Activated CD8-positive, alpha-beta memory T cell treated with anti-CD3 and anti-CD28 coated beads, Interleukin-2, amount 50 U/mL, for 4 hours (primary cell): ENCODE measurements at places on chromosomes 4 and X.

GRCh38 chr4:47837094-47837907, 566 bp downstream of the CORIN start:
- DNase-seq: peak; percentile 36

GRCh38 chr4:25814301-25815136, 48.3 kb downstream of the SEL1L3 start:
- no peak for DNase-seq

- DNase-seq: no peak
Measured at GRCh38 chr4:38671592-38671940, 7.6 kb downstream of the KLF3 start.

DNA sequence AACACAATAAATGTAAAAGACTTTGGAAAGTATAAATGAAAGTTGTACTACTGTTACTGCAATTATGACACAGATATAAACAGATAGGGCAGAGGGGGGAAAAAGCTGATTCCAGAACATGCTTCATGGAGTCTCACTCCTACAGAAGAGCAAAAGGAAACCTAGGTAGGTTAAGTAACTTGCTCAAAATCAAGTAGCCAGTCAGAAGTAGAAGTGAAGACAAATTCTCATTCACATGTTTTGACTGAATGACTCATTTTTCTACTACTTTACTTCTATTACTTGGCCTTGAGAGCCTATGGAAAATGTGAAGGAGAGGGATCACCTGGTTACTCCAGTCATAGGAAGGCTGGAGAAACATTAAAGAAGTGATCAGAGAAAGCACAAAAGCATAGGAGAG, 23.6 kb upstream of the RASGEF1B start:
- DNase-seq: no peak

DNA sequence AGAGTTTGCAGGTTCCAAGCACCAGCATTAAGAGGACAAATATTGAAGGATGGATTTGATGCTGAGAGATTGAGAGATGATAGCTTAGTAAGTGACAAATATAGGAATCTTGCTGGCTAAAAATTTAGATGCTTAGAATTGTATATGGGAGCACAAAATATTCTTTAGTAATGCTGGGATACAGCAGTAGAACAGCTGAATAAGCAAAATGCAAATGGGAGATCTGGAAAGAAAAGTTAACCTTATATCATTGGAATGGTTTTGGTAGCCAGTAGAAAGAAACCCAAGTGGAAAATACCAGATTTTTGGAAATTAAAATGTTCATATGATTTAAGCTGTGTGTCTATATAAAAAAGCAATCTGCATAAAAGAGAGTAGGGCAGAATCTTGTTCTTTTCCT, 308.6 kb upstream of the CPEB2 start:
- DNase-seq: no peak

DNA sequence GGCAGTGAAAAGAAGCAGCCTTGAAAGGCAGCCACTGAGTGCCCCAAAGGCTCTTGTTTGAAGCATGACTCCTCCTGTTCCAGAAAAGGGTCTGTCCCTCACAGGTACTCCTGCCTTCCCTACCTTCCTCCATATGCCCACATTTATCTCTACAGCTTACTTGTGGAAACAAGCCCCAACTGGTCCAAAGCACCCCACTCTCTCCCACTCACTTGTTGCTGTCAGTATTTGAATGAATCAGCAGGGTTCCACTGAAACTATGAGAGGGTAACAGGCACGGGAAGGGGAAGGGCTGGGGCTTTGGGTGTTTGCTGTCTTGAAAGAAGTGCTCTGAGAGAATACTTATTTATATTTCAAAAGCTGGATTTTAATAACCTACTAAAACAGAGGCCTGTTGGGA, 34.9 kb downstream of the GPR143 start:
- DNase-seq: no peak

DNA sequence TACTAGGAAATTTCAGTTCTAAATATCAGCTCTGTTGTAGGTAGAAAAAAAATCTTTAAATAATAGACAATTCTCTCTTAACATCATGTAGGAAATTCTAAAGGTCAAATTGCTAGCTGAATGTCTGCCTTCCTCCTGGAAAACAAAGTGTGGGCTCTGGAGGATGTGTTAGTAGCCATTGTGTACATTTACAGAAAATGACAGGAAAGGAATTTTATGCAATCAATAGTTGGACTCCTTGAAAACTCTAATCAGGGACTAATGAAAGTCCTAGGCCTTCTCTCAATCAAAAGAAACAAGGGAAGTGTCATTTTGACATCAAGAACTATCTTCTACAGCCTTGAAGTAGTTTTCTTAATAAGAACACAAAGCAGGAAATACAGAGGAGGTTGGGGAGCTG, 174.6 kb downstream of the ANKRD50 start:
- no peak for DNase-seq

- no peak for DNase-seq
Measured at GRCh38 chrX:8971116-8971515, 62.8 kb downstream of the FAM9B start.

- no peak for DNase-seq
Measured at GRCh38 chr4:76105652-76106051, 31.1 kb downstream of the ART3 start.

- no peak for DNase-seq
Measured at GRCh38 chrX:78950009-78950835, 5.0 kb downstream of the P2RY10 start.

GRCh38 chrX:114152130-114152529, 431.8 kb upstream of the HTR2C start:
- no peak for DNase-seq

DNA sequence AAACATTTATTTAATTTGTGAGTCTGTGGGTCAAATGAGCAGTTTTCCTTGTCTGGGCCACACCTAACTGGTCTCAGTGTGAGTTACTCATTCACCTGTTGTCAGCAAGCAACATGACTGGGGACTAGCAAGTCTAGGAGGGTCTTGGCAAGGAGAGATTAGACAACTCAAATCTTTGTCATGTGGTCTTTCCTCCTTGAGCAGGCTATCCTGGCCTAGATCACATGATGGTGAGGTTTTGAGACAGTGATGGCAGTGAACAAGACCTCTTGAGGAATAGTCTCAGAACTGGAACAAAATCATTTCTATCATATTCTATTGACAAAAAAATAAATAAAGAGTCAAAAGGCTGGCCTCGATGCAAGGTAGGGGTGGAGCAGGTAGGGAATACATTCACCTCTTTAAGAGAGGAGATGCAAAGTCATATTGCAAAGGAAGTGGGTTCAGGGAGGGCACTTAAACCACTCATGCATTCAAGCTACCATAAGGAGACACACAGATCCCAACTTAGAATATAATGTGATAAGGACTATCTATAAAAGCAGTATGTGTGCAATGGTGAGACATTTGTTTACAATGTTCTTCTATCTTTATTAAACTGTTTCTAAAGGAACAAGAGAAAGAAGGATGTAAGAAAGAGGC, 135.7 kb downstream of the ZNF330 start:
- no peak for DNase-seq

- no peak for DNase-seq
Measured at GRCh38 chr4:175833574-175834311, 21.7 kb upstream of the GPM6A start.

DNA sequence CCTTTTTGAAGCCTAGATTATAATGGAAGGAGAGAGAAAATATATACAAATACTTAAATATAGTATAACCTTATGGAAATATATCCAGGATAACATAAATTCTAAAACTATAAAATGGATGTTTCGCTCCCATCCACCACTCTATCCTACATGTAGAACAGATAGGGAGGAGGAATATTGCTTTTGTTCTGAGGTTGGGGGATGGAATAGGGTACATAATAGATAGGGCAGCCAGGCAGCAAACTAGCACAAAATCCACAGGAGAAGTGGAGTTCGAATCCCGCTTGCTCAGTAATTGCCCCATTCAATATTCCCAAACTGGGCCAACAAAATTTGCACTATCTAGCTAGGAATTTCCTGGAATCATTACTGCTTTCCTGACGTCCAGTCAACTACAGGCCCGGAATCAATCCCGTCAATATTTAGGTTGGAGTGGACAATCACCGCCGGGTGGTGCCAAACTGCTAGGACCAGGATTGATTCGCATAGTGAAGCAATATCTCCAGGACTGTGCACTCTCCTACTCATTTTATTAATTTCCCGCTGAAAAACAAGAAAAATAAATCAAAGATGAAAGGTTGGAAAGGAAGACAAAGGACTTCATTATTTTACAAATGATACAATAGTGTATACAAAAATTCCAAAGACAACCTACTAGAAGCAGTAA, 40.4 kb upstream of the PAPSS1 start:
- DNase-seq: no peak

DNA sequence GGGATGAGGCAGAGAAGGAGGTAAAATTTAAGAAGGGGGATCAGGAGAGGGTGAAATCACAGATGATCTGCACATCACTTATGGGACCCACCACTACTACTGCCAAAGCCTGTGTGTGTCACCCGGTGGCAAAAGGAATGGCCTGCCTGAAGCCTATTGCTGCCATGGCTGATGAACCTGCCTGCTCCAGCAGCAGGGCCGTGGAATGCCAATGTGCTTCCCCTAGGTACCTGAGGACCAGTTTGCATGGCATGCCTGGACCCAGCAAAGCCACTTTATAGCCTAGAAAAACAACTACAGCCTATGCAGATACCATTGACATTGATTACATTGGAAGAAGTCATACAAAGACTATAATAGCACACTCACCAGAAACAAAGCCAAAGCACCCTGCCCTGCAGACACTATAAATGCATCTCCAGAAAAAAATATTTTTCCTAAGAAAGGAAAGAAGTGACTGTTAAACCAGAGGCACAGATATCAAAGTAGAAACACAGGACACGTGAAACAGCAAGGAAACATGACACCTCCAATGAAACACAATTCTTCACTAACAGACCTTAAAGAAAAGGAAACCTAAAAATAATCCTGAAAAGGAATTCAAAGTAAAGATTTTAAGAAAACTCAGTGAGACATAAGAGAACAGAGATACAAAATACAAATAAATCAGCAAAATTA, 680.7 kb upstream of the GRID2 start:
- no peak for DNase-seq

GRCh38 chr4:96744676-96745075, 904.8 kb downstream of the PDHA2 start:
- DNase-seq: no peak

DNA sequence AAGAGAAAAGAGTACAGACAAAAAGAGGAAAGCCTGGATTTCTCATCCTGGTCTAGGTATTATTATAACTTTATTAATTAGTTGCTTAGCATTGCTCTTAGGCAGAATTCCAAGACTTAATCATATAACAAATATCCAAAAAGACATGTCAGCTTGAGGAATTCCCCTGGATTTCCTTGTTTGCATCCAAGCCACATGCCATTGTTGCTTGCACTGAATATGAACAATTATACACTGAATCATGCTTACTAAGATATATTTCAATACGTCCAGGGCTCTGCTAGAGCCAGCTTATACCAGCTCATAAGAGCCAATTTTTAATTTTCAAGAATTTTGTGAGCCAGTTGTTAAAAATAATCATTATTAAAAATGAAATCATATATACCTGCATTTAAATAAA, 5.5 kb upstream of the TLR10 start:
- no peak for DNase-seq

GRCh38 chr4:3767570-3768288, 1.5 kb downstream of the ADRA2C start:
- no peak for DNase-seq

DNA sequence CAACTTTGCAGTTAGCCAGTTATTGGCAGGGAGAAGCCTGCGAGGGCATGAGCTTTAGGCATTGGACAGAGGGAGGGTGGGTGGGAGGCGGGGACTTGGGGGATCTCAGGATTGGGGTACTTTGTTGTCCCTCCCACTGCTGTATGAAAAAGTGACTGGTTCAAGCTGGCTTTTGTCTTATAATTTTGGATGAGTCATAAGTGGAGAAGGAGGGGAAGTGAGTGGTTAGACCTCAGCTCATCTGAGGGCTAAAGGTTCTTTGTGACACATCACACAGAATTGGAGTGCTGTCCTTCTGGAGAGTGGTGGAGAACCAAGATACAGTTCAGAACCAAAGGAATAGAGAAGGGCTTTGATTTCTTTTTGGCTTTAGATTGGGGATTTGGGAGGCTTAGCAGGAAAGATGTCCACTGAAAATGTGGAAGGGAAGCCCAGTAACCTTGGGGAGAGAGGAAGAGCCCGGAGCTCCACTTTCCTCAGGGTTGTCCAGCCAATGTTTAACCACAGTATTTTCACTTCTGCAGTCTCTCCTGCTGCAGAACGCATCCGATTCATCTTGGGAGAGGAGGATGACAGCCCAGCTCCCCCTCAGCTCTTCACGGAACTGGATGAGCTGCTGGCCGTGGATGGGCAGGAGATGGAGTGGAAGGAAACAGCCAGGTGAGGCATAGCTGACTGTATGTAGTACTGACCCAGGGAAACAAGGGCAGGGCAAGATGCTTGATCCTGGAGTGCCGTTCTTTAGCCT, at the start of gene SLC4A4:
Gene SLC4A4 (plus strand): TSS at position 175 of the 748 bp plus-strand sequence.
- DNase-seq: no peak

- DNase-seq: no peak
Measured at GRCh38 chr4:135325264-135325663, 1123.7 kb upstream of the PABPC4L start.

DNA sequence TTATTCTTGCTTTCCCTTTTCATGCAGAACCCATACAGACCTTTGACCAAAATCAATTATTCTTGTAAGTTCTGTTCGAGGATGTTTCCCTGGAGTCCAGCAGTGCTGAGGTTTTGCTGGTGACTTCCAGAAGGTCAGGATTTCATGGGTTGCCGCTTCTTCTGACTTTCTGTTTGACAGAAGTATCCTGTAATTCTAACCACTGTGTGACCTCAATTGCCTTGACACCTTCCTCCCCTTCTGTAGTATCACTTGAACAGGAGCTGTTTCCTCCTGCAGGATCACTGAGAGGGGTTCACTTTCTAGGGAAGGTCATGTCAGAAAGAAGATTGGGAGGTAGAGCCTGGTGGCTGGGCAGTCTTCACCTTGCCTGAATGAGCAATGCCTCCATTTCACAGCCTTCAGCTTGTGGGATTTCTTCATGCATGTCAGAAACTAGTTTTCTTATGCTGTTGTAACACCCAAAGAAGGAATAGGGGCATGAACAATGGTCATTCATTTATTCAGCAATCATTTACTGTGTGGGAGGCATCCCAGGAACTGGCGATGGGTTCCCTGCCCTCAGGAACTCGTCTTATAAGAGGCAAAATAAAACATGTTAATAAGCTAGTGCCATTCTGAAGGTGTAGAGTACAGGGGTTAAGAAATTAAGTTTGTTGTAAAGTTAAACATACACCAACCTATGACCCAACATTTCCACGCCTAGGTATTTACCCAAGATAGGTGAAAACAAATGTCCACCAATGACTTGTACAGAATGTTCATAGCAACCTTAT, 205.9 kb downstream of the SOWAHB start:
- DNase-seq: no peak

- no peak for DNase-seq
Measured at GRCh38 chrX:152869972-152870371, 27.9 kb upstream of the ZNF185 start.

GRCh38 chr4:182443070-182443469, 199.9 kb downstream of the TENM3 start:
- no peak for DNase-seq

GRCh38 chr4:168076989-168077725, 15.2 kb upstream of the ANXA10 start:
- DNase-seq: peak; percentile 19

GRCh38 chrX:106955004-106955772, 35.0 kb downstream of the CLDN2 start:
- DNase-seq: no peak

GRCh38 chr4:71189471-71189870, 149.3 kb upstream of the SLC4A4 start:
- DNase-seq: no peak
